ENCODE measurements at places on chromosomes 7 and 10.

DNA sequence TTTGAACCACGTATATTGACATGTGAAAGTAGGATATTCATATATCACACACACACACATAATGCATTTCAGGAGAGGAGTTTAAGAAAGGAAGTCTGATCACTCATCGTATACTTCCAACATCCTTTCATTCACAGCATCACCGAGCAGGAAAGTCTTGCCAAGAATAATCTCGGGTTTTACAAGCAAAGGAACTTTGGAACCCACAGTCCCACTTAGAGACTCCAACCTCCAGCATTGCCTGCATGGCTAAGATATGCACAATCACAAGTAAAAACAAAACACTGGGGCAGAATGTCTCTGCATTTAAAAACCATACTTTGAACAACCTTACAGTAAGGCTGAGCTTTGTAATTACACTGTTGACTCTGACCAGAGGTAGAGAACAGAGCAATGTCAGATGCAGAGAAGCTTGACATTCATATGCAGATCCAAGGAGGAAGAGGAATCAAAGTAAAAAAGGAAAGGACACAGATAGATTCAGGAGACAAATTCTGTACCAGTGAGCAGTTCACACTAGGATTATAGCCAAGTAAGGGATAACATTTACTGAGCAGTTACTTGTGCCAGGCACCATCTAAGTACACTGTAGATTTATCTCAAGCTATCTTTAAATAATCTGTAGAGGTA lies 14.8 kb downstream of the THSD7A start:
- DNase-seq: no peak

DNA sequence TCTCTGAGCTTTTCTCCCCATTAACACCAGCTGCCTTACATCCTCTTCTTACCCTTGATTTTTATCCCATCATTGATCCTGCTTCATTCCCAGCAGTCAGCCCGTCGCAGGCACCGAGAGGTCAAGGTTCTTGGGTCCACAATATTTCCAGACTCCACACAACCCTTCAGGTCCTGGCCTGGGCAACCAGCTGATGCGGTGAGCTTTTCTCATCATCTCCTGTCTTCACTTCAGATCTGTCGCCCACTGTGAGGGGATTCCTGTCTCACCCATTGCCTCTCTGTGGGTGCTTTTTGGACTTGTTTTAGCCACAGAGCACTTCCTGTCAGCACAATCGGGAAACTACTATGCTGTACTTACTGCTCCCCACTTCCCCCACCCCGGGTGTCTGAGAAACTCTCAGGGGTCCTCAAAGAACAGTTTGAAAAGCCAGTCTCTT lies 8.4 kb upstream of the PVRIG start:
- no peak for DNase-seq

GRCh38 chr10:42753126-42753506 lies 29.5 kb upstream of the BMS1 start:
- DNase-seq: peak; percentile 77

- no peak for DNase-seq
These were observed 61.2 kb downstream of the CDCA7L start for GRCh38 chr7:21884496-21884895.

- no peak for DNase-seq
These were observed 123.0 kb upstream of the DKK1 start for GRCh38 chr10:52191049-52191448.

GRCh38 chr10:6179078-6179477 lies 23.7 kb upstream of the PFKFB3 start:
- DNase-seq: no peak

DNA sequence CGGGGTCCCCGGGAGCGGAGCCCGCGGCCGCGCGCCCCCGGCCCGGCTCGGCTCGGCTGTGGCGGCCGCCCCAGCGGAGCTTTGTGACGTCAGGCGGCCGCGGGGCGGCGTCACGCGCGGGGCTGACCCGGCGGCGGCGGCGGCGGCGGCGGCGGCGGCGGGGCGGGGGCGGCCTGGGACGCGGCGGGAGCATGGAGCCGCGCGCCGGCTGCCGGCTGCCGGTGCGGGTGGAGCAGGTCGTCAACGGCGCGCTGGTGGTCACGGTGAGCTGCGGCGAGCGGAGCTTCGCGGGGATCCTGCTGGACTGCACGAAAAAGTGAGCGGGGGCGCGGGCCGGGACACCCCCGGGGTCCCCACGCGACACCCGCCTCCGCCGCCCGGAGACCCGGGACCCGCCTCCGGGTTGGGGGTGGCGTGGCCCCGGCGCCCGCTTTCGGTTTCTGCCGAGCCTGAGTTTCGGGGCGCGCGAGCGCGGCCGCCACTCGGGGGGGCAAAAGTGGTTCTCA lies at the start of gene PWWP2B:
TSS of gene PWWP2B (plus strand) at position 165 of the 506 bp plus-strand sequence. CDS start at position 192, 27 bp downstream.
- DNase-seq: no peak

DNA sequence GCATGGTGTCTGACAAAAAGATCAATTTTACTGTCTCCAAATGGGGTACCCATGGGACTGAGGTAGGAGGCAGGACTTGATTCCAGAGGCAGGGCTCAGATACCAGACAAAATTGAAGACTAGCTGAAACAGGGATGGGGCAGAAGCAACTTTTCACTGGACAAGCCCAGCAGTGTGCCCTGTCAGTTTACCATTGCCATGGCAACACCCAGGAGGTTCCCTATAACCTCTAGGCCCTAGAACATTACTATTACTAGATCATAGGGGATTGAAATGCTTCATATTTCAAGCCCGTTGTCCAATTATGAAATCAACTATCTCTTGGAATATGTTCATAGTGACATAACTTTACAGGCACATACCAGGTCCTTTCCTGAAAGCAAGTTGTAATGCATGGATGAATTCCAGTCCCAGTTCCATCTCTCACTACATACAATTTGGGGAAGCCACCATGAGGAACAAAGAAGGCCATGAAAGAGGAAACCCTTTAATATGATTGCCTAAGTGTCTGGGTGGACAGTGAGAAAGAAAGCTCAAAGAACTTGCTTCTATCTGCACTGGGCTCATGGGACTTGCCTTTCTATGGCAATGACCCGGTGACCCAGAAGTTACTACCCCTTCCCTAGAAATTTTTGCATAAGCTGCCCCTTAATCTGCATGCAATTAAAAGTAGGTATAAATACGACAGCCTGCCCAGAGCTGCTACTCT lies 557.9 kb downstream of the KCNMA1 start:
- no peak for DNase-seq

DNA sequence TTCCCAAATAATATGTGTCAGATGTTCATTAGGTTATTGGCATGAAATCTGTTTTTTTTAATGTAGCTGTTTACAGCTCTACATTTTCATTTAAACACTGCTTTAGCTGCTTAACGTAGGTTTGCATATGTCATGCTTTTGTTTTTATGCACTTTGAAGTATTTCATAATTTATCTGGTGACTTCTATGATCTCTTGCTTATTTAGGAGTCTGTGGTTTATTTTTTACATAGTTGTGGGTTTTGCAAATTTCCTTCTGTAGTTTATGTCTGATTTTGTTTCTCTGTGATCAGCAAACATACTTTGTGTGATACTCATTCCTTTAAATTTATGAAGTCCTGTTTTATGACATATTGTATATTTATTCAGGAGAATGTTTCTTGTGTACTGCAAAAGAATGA lies 606.5 kb upstream of the PFKP start:
- DNase-seq: no peak

- DNase-seq: no peak
These were observed 103.3 kb downstream of the CLEC2L start for GRCh38 chr7:139626817-139627216.

DNA sequence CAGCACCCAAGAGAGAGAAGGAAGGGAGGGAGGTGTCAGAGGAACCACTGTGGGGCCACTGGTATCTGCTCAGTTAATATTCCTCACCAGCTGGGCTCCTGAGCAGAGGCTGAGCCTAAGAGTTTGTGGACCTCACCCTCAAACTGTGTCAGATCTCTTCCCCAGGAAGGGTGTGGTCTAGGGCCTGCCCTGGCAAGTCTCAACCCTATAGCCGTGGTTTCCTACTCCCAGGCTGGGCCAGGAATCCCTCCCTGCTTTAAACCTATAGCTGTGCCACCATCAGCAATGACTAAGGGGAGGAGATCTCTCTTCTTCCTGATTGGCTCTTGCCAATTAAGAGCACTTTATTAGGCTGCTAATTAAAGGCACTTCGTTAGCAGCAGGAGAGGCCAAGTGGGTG lies 29.9 kb downstream of the POLL start:
- no peak for DNase-seq

GRCh38 chr7:82507365-82507975 lies 63.9 kb upstream of the CACNA2D1 start:
- no peak for DNase-seq

GRCh38 chr10:7551289-7551688 lies 115.5 kb downstream of the ITIH5 start:
- no peak for DNase-seq

- DNase-seq: no peak
These were observed 46.2 kb upstream of the ZEB1 start for GRCh38 chr10:31272841-31273240.

DNA sequence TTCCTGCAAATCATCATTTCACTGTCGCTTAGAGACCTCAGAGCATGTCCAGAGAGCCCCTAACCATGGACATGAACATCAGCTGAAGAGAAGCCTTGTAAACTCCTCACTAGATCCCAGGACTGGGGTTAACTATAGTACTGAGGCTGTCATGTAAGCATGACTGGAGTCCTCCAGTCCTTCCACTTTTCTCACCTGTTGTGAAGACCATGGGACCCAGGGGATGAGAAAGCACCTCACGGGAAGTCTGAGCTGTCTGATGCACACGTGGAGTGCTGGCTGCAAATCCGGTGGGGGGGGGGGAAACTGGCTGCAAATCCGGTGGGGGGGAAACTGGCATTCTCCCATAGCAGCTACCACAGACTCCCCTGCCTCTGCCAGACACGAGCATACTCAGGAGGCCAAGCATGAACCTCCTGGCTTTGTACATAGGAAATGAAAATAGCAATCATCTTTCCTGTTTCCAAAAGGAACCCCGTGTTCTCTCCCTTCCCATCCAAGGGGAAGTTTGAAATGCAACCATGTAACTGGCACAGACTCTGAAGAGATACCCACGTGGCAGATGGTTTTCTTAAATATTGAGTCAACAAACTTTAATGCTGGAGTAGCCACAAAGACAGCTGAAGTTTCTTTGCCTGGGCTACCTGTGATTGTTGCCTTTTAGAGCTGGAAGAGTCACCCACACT lies 261.4 kb downstream of the ZMYND11 start:
- no peak for DNase-seq

- no peak for DNase-seq
These were observed 279.1 kb upstream of the PITRM1 start for GRCh38 chr10:3451516-3452172.

DNA sequence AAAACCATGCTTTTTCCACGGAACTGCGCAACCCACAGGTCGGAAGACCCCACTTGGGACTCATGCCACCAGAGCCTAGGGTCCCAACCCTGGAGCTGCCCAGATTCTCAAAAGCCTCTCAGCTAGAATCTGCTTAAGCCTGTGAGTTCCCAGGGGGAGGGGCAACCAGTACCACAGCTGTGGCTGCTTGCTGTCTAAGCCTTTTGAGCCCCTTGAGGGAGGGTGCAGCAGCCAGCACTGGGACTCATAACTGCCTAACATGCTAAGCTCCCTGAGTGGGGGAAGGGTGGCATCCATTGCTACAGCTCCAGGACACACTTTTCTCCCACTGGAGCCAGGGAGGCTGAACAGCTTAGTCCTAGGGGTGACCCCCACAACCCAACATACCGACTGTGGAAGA lies 485.6 kb upstream of the GRM3 start:
- DNase-seq: peak; percentile 92

- no peak for DNase-seq
These were observed 24.5 kb downstream of the CNPY1 start for GRCh38 chr7:155521743-155522398.

- no peak for DNase-seq
These were observed 277.4 kb downstream of the FZD1 start for GRCh38 chr7:91541641-91542040.

GRCh38 chr7:67432536-67433234 lies 436.1 kb downstream of the TYW1 start:
- no peak for DNase-seq

GRCh38 chr10:129883626-129884397 lies 80.3 kb downstream of the EBF3 start:
- DNase-seq: no peak

DNA sequence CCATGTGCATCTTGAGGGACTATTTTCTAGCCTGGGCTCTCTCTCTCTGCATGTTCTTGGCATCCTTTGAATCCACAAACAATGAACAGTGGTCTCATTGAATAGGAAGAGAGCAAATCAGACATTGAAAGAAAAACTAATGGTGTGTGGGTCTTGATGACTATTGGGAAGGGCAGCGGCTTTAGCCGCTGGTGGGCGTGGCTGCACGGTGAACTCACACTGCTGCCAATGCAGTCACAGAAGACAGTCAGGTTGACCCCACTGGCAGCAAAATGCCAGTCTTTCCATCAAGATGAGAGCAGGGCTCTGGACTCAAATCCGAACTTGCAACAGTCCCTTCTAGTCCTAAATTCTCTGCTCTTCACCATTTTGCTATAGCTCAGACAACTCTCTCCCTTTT lies 91.0 kb downstream of the ADARB2 start:
- DNase-seq: no peak

GRCh38 chr10:43130770-43131171 lies 7.5 kb upstream of the CSGALNACT2 start:
- no peak for DNase-seq

GRCh38 chr10:75189266-75190096 lies 21.1 kb upstream of the VDAC2 start:
- DNase-seq: no peak

DNA sequence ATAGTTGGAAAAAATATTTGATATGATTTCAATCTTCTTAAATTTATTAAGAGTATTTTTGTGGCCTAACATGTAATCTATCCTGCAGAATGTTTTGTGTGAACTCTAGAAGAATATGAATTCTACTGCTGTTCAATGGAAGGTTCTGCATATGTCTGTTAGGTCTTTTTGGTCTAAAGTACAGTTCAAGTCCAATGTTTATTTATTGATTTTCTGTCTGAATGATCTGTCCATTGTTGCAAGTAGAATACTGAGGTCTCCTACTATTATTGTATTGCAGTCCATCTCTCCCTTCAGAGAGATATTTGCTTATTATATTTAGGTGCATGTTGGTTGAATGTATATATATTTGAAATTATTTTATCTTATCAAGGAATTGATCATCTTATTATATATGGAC lies 18.9 kb upstream of the DYNC1I1 start:
- no peak for DNase-seq

GRCh38 chr7:90320418-90320800 lies 695 bp downstream of the FAM237B start:
- DNase-seq: no peak

DNA sequence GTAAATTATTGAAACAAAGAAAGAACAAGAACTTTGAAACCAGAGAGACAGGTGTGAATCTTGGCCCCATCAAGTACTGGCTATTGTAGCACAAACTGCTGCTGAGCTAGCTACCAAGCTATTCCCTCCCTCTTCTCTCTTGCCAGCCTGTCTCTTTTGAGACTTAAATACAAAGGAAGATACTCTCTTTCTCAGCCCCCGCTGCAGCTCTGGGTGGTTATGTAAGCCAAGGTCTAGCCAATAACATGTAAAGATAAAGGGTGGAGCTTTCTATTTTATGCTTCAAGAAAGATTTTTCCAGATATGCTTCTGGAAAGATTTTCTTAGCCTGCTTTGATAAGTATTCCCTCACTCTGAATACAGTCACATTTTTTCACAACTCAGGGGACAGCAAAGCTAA lies 17.2 kb downstream of the BAZ1B start:
- DNase-seq: no peak

GRCh38 chr7:155724327-155725005 lies 80.0 kb downstream of the RBM33 start:
- peak; percentile 28 for DNase-seq

GRCh38 chr7:18866359-18867036 lies 250.9 kb downstream of the TWIST1 start:
- no peak for DNase-seq

- no peak for DNase-seq
These were observed 25.9 kb downstream of the DNAJB12 start for GRCh38 chr10:72328829-72329204.

GRCh38 chr10:42475168-42476098 lies 162.9 kb downstream of the ZNF33B start:
- DNase-seq: no peak
